ENCODE measurements at places on chromosomes 1 and 21. TPM values are rescaled to one million over a fixed set of nuclear protein-coding genes. Genes with fewer than 3 reads are reported as not detected.

GRCh38 chr1:89688607-89689006 is 55.7 kb downstream of the LRRC8C start:
- no peak for DNase-seq

- DNase-seq: peak; percentile 76
These were observed 4.8 kb downstream of the FASLG start for GRCh38 chr1:172663732-172664131.

- DNase-seq: no peak
These were observed 120.7 kb upstream of the SOD1 start for GRCh38 chr21:31538816-31539215.

DNA sequence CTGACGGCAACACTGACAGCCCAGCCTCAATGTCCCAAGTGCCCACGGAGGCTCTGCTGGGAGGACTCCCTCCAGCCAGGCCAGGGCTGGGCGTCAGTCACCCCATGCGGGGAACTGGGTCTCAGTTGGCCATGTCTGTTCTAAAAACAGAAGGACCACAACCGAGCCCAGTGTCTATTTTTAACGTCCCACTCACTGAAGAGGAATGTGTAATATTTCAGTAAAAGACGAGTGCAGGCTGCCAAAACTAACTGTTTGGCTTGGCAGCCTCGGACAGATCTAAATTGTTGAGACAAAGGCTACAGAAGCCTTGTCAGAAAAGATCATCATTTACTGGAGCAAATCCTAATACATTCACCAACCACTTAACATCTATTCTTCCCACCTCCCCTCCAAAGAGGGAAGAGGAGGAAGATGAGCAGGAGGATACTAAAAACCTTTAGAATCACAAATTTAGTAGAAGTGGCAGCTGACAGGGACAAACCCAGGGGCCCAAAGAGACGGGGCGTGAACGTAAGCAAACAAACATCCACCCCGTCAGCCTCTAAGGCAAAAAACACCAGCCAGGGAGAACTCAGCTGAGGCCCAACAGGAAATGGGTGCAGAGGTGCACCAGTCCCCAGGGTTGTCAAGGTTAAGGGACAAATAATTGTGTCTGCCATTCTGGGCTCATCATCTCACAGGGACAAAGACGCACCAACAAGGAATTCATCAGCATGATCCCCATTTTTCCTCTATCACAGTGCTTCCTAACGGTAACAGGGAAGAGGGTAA is 18.7 kb downstream of the C1orf198 start:
- DNase-seq: peak; percentile 92

DNA sequence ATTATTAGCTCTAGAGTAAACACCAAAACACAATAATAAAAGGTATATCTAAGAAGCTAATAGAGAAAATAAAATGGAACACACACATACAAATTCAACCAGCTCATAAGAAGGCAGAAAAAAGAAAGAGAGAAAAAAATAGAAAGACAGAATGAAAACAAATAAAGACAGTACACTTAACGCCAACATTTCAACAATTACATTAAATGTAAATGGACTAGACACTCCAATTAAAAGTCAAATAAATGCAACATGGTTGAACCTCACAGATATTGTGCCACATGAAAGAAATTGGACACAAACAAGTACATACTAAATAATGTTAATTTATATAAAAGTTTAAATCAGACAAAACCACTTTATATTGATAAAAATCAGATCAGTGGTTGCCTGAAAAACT is 56.0 kb downstream of the SLC44A5 start:
- DNase-seq: no peak

DNA sequence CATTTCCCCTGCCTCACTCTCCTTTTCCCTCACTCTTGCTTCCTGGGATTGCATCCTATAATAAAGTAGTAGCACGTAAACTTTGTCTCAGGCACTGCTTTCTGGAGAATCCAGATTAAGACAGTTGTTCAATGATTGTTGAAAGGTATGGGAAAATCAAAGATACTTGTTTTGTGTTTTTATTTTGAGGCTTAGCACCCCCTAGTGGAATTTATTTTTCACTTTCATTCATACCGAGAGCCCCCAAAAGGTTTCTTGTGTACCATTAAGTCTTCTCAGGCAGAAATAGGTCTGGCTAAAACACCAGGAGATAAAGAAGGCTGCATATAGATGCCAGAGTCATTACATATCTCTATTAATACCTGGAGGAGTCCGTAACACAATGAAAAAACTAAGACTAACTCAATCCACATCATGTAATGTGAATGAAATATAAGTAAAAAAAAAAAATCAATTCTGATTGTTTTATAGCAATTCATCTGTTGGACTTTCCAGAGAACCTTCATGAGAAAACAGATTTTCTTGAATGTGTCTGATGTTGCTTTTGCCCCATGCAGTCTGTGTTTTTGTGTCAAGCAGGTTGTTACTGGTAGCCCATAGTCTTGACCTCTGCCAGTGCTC is 103.5 kb downstream of the RPE65 start:
- peak; percentile 58 for DNase-seq

GRCh38 chr21:38930853-38931252 is 125.1 kb downstream of the ETS2 start:
- DNase-seq: no peak

DNA sequence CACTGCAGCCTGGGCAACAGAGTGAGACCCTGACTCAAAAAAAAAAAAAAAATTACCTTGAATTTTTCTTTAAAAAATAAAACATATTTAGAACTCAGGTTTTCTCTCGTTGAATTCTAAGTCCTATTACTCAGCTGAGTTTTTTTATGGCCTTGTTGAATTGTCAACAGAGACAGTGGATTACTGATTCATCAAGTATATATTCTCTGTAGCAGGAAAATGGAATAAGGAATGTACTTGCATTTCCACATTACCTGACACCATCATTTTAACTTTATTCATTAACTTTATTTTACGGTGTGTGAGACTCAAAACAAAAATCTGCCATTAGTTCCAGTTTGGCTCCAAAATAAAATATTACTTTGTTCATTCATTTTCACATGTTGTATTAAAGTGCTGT is 53.8 kb upstream of the APP start:
- no peak for DNase-seq

DNA sequence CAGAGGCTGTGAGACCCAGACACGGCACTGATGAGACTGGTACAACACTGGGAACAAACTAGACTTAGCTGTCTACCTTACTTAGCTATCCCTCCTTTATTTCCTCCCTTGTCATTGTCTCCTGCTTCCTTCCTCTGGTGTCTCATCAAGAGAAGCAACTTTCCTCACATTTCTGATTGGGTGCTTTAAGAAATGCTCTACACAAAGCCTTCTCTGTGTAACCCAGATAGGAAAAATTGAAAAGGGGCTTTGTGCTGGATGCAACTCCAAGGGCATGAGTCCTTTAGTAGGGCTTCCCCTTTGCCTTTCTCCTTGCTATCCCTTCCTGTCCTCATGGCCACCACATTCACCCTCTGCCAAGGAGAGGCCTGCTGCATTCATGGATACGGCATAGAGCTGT is 274.5 kb downstream of the VAV3 start:
- no peak for DNase-seq

DNA sequence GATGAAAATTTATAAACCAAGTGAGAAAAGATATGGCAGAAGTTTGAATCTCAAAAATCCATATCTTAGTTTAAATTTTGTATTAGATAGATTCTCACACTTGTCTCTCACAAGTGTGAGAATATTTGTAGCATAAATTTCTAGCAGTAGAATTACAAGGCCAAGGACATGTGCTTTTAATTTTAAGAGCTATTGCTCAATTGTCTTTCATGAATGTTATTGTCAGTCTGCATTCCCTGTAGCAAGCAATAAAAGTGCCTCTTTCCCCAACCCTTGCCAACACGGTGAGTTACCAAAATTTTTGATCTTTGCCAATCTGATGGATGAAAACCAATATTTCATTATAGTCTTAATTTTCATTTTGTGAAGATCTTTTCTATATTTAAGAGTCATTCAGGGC is 64.0 kb downstream of the CTH start:
- no peak for DNase-seq

DNA sequence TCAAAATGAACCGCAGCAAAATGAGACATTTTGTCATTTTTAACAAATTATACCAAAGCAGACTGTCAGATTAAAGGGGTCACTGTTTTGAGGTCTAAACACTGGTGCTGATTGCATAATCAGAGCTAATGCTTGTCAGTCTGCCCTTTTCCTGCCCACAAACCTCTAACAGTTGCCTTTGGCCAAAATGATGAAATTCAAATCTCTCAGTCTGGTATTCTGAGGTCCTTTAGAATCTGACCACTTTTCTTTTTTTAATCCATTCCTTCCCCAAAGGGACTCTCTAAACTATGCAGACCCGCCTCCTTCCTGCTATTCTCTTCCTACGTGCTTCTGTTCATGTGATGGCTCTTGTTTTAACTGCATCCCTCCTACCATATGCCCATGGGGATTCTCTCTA is 145.2 kb upstream of the SPATA6 start:
- no peak for DNase-seq

DNA sequence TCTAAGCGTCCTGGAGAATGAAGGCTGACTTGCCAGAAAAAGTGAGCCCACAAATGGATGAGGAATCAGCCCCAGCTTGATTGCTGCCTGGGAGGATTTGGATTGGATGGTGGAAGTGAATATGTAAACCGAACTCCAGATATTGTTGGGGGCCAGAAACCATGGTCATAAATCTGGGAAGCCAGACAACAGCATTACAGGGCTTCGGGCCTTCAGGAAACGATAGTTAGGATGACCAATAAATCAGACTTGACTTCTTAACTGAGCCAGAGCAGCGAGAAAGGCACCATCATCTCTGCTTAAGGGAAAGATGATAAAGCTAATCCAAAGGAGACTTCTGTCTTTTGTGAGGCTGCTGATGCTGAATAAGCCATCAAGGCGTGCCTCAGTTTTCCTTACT is 26.6 kb downstream of the FAM78B start:
- DNase-seq: no peak

DNA sequence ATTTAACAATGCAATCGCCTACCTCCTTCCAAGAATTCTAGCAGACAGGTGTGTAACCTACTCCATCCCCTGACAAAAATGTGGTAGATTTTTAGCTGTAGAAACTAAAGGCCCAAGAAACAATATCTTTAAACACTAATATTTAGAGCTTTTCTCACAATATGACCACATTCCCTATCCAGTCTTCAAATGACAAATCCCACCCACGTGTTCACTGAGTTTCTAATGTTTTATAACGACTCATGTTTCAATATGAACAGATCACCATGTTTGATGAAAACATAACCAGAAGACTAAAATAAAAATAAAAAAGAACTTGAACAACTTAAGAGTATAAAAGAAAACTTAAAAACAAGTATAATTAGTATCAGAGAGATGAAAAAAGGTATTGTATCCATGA is 24.6 kb downstream of the RSBN1 start:
- no peak for DNase-seq

- no peak for DNase-seq
These were observed 358.0 kb upstream of the C1orf87 start for GRCh38 chr1:60431593-60431992.

DNA sequence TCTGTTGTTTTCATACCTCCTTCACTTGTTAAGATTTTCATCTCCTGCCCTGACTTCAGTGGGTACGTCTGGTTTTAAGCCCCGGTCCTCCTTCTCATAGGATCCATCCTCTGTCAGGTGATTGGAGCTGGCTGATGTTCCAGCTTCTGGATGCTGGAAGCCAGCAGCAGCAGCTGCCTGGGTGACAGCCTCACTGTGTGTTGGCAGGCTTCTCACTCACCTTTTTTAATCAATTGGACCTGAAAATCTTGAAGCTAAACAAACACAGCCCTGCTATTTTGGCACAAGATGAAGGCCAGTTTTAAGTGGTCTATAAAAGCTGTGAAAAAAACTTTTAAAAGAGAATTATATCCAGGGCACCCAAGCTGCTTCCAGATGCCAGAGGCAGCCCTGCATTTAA is 181.0 kb downstream of the DISC1 start:
- DNase-seq: no peak

DNA sequence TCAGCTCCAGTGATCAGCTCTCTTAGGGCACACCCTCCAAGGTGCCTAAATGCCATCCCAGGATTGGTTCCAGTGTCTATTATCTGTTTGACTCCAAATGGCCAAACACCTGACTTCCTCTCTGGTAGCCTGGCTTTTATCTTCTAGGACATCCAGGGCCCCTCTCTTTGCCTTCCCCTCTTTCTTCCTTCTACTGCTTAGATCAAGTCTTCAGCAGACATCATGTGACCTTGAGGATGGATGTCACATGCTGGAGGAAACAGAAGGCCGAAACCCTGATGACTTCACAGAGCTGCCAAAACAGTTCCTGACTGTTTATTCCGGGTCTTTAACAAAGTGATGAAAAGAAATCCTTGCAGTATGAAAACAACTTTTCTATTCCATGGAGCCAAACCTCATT is 24.4 kb upstream of the WDR26 start:
- no peak for DNase-seq

DNA sequence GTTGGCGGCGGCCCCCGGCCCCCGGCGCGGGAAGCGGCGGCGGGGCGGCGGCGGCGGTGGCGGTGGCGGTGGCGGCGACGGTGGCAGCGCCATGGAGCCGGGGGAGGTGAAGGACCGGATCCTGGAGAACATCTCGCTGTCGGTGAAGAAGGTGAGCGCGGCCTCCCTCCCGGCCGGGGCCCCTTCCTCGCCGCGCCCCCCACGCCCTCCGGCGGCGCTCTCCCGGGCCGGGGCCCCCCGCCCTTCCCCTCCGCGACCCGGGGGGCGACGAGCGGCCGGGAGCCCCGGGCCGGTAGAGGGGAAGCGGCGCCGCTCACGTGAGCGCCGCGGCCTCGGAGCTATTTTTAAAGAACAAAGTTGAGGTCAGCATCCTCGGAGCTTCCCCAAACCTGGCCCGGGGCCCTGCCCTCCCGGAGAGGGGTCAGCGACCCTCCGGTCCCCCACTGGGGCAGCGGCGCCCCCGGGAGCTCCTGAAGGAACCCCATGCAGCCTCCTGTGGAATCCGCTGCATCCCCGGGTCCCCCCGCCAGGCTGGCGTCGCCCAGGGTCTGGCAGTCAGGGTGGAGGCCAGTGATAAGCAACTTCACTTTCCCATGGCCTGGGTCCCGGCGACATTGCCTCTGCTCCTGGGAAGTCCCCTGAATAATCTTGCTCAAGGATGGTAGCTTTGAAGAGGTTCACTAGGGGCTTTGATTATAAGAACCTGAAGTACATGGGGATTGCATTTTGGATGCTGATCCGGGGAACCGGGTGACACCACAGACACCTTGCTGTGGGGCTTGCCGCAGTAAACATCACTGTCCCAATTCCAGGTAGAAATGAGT is 560 bp downstream of the PLEKHM2 start:
- DNase-seq: no peak

DNA sequence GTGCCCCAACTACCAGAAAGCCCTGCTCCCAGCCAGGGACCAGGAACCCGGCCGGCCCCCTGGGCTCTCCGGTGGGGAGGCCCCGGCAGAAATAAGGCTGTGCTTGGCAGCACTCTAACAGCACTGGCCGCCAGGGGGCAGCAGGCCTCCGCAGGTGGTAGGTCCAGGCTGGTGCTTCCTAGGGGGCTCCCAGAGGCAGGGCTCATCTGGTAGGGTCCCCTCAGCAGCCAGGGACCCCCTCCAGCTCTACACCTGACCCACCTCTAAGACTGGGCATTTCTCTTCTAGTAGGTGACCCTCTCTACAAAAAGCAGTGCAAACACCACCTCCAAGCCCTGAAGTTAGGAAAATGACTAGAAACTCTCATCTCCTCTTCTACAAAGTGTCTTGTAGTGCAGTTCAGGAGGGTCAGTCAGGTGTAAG is 85.6 kb downstream of the STUM start:
- DNase-seq: peak; percentile 88

Gene IL6R
- 16.1 TPM for total RNA-seq

Gene DISP3
- 0.40 TPM for total RNA-seq

Gene DMRTA2
- not detected for total RNA-seq

Gene PTPN7
- not detected for total RNA-seq

Gene FMO3
- not detected for total RNA-seq

Gene DMBX1
- 2.4 TPM for total RNA-seq

Gene F13B
- not detected for total RNA-seq

Gene TIMM17A
- total RNA-seq: 57.7 TPM

Gene SPRR4
- total RNA-seq: not detected

Gene NUP210L
- not detected for total RNA-seq

Gene PLA2G2C
- not detected for total RNA-seq
